LoVo (cell line): ENCODE measurements at places on chromosomes 3 and 15.
A peak's percentile ranks its signal among the peaks of the same experiment; 100 is the strongest.

DNA sequence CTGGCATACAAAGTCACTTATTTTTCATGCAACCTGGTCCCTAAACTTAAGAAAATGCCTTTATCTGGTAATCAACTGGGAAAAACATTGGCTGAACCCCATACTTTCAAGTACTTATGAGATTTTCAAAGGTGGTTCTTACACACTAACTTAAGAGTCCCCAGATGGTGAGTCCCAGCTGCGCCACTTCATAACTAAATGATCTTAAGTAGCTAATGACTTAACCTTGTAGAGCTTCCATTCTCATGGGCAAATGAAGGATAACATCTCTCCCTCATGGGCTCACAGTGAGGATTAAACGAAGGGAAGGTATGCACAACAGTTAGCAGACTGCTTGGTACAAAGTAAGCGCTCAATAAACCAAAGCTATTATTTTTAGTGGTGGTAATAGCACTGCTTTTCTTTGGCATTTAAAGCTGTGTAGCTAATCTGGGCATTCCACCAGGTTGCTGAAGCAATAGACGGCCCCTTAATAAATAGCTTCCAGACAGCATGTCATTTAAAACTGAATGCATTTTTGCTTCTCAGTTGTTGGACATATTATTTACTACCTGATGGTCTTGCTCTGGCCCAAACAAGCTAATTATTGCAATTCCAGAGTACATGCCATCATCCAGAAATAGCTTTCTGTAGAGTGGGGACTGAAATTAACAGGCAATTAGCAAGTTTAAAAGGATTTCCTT, 55.4 kb downstream of the LIPC start:
- no peak for DNase-seq

GRCh38 chr3:182794455-182795388, 1.4 kb downstream of the ATP11B start:
- peak; percentile 1 for DNase-seq

DNA sequence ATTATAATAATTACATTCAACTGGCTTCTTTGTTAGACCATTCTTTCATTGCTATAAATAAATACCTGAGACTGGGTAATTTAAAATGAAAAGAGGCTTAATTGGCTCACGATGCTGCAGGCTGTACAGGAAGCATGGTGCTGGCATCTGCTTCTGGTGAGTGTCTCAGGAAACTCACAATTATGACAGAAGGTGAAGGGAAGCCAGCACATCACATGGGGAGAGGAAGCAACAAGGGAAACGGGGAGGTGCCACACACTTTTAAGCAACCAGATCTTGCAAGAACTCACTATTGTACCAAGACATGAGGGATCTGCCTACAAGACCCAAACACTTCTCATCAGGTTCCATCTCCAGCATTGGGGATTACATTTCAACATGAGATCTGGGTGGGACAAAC, 413.1 kb upstream of the ARRDC4 start:
- no peak for DNase-seq

GRCh38 chr15:101009176-101009575, 90.0 kb downstream of the LRRK1 start:
- no peak for DNase-seq

DNA sequence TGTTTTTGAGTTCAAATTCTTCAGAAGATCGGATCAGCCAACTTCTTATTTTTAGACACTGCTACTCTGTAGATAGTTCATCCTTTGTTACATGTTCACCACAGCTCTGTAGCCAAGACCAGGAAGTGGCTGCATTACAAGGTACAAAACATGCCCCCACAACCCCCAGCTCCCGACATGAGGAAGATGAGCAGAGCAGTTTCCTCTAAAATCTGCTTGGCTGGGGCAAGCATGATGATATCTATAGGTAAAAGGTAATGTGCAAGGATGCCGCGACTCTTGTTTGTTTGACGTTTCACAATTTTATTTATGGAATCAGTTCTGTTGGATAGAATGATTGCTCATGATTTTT, 126.5 kb upstream of the GRM7 start:
- DNase-seq: no peak

DNA sequence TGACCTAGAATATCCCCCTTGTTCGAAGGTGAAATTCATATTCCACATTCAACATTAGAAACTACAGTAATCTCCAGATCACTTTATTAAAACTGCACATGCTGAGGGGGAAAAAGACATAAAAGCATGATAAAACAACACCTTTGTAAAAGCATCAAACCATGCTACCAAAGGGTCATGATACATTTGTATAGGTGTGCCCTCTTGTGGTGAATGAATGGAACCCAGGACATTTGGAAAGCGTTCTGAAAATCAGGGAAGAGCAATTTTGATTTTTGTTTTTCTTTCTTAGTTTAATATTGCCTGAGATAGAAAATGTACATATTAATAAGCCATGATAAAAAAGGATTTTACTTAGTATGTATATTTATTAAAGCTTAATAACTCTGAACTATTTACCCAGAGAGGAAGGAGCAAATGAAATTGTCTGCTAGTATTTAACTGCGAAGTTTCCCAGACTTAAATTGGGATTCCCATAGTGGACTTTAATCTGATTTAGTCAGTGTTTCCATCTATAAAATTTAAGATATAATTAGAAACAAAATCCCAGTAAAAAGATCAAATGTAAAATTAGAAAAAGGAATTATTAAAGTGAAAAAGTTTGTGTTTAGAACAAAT, 105.8 kb upstream of the ARL6 start:
- DNase-seq: peak; percentile 51

- DNase-seq: no peak
Observed at GRCh38 chr15:47496343-47497185, 220.7 kb upstream of the SEMA6D start.

- DNase-seq: no peak
Observed at GRCh38 chr3:128895843-128896697, 16.6 kb downstream of the ACAD9 start.

- peak; percentile 95 for DNase-seq
Observed at GRCh38 chr15:22980189-22981050, at the start of gene CYFIP1. CYFIP1 (minus strand) TSS chr15:22980368; CDS start chr15:22947285, 33,083 bp downstream.

- no peak for DNase-seq
Observed at GRCh38 chr3:175916191-175916934, 1057.2 kb downstream of the NAALADL2 start.

GRCh38 chr3:120418446-120418845, 32.3 kb downstream of the FSTL1 start:
- DNase-seq: no peak

GRCh38 chr3:66041116-66041515, 2.4 kb upstream of the MAGI1 start:
- no peak for DNase-seq

GRCh38 chr3:31247850-31248562, 284.7 kb upstream of the STT3B start:
- no peak for DNase-seq

DNA sequence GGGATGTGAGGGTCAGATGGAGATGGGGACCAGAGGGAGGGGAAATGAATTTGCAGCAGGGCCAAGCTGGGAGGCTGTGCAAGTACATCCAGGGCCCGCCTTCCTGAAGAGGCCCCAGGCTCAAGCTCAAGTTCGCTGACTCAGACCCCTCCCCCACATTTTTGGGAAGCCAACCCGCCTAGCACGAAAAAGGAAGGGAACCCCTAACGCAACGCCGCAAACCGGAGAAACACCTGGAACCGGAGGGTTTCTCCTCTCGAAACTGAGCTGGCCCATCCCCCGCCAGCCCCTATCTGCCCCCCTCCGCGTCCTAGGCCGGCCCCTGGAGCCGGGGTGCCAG, 624 bp downstream of the AP3B2 start:
- DNase-seq: no peak

DNA sequence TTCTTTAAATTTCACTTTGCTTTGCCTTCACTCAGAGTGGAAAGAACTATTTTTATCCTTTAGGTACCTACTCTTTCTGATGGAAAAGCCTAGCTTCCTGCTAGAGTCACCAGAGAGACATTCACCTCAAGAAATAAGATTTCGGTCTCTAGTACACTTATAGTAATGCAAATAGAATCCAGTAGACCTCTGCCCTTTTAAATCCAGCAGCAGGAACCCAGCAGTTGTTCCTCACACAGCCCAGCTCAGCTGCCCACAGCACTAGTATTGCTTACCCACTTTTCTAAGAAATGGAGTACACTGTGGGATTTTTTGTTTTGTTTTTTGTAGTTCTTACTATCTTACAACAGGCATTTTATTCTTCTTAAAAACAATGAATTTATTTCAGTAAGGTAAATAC, 497.0 kb upstream of the CCDC54 start:
- no peak for DNase-seq

DNA sequence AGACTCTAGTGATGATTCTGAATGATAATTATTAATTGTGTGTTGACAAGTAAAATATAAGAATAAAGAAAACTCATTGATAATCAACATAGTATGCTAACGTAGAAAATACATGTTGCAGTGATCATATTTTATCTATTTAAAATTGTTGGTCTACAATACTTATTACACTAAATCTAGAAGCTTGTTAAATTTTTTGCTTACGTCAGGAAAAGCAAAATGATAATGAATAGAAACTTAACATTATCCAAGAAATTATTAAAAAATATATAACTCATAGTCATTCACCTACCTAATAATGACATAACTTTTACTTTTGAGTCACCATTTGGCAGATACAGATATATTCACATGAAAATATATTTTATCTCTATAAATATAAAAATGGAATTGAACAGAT, 984.1 kb downstream of the PLOD2 start:
- DNase-seq: no peak

DNA sequence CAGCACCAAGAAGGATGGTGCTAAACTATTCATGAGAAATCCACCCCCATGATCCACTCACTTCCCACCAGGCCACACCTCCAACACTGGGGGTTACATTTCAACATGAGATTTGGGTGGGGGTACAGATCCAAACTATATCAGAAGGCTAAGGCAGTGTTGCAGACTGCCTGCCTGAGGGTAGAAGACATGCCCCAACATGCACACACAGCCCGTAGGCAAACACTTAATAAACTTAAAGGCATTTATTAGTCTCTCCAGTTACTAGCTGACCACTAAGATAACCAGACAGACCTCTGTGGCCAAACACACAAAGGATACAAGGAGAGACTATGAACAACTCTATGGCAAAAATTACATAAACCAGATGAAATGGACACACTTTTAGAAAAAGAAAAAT, 10.2 kb downstream of the FAM162A start:
- DNase-seq: no peak

GRCh38 chr3:48896936-48897335, 1.7 kb downstream of the SLC25A20 start:
- no peak for DNase-seq

GRCh38 chr15:82995076-82995475, 9.1 kb downstream of the RAMAC start:
- DNase-seq: no peak

- no peak for DNase-seq
Observed at GRCh38 chr3:158936530-158937113, 134.8 kb downstream of the MFSD1 start.

DNA sequence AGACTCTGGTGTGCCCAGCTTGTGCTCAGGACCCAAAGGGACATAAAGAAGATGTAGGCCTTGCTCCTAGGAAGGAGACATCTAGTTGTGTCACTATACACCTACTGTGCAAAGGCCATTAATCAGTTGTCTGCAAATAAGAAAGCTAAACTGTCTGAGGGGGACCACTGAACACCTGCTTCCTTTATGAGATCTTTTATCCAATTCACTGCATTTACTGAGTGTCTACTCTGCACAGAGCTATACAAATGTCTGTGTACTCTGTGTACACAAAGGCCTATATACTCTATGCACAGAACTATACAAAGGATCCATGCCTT, 124.8 kb downstream of the CTNNB1 start:
- DNase-seq: no peak

DNA sequence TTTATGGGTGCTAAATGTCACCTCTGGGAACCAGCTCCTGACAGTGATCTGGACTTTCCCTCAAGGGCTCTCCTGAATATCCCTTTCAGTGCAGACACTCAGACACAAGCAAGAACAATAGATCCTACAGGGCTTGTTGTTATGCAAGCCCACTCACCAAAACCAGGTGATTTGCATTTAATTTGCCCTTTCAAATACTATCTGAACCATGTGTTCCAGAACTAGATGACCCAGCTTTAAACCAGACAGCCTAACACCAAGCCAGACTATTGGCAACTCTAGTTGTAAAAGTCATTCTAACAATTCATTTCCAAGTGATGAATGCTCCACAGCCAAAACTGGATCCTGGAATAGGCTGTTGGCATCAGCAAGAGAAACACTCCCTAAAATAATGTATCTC, 5.6 kb upstream of the ATP8B4 start:
- DNase-seq: no peak

- no peak for DNase-seq
Observed at GRCh38 chr3:127424766-127425504, 137.1 kb upstream of the PRR20G start.

- no peak for DNase-seq
Observed at GRCh38 chr15:31478702-31479221, 152.1 kb downstream of the KLF13 start.

DNA sequence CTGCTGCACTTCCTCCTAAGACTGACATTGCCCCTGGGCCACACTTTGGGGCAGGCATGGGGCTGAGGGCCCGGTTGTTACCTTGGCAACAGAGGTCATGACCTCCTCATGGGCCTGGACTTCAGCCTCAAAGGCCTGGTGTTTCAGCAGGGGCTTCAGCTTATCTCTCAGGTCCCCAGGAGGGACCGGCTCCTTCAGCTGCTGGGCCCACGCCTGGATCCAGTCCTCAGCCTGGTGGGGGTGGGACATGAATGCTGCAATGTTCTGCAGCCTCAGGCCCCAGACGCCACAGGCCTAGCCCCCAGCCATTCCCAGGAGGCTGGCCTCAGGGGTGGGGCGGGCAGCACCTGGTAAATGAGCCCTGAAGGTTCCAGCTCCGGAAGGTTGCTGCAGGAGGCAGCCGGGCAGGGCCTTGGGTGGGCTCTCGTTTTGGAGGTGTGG, 27.6 kb downstream of the SPTBN5 start:
- DNase-seq: no peak

GRCh38 chr3:118863731-118864322, 170.8 kb downstream of the IGSF11 start:
- DNase-seq: peak; percentile 15

GRCh38 chr3:150232992-150233451, 175.1 kb upstream of the TSC22D2 start:
- DNase-seq: no peak

GRCh38 chr3:74302969-74303368, 311.5 kb downstream of the CNTN3 start:
- no peak for DNase-seq

DNA sequence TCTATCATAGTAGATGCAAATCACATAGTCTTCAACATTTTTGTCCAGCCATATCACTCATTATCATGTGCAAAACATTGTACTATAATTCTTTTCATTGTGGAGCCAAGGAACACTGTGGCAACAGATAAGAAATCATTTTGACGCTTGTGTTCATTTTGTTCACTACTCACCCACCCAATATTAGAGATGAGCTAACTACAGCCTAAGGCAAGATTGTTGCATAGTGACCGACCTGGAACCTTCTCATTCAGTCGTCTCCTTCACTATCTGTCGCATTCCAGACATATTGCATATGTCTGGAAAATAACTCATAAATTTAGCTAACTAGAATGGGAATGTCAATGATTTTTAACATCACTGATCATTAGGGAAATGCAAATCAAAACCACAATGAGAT, 270.3 kb downstream of the CGGBP1 start:
- no peak for DNase-seq

- DNase-seq: no peak
Observed at GRCh38 chr15:47402829-47403228, 314.5 kb upstream of the SEMA6D start.

- DNase-seq: no peak
Observed at GRCh38 chr15:44028349-44028748, 166.7 kb downstream of the FRMD5 start.
